Fibroblast of upper back skin (primary cell): ENCODE measurements at places on chromosomes 7 and 10.

DNA sequence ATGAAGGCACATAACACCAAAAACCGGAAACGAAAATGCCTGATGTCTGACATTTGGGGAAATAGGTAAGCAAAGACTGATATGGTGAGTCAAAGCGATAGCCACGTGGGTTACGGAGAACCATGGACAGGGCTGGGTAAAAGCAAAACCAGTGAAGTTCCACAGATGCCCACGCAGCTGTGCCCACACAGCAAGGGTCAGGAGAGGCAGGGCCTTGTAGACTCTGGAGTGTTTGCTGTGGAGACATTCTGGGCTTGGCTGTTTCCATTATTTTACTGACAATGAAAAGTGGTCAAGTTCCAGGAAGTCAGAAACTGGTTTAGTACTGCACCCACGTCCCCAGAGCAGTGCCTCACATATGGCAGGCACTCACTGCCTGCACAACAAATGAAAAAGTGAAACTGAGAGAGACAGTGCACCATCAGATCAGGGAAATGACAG is 148.7 kb downstream of the ZMYND11 start:
- no peak for DNase-seq

DNA sequence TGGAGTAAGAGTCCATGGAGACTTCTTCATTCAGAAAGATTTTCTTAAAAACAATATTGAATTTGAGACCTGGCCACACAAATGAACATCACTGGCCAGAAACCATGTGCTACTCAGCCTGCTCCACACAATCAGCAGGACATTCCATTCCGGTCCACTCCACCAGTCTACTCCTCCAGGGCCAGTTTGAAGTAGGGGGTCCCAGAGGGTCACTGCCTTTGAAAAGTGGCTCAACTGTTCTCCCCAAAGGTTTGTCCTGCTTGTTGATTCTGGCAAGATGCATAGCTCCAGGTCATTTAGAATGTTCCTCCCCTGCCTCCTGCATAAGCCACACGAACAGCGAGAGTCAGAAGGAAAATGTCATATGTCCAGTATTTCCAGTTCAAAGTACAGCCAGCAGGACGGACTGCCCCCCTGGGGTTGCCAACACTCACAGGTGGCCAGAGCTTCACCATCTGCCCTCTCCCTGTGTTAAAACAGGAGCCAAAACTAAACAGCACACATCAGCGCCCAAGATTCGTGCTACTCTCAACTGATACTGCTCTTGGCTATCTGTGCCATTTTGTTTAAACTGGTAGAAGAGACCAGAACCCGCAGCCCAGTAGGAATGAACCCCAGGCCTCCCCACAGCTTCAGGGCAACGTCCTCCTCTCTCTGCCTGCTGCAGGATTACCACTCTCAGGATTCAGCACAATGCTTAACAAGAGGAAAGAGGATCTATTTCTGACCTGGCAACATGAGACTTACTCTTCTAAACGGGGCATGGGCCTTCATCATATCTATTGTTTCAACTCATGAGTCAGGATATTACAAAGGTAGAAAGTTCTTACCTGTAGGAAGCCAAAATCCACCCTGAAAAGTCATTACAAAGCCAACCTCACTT is 11.3 kb downstream of the GRB10 start:
- no peak for DNase-seq

GRCh38 chr10:129544205-129545202 is 77.5 kb downstream of the MGMT start:
- no peak for DNase-seq

- no peak for DNase-seq
These were observed 79.3 kb downstream of the MKI67 start for GRCh38 chr10:128046953-128047290.

GRCh38 chr10:7345717-7346116 is 65.1 kb downstream of the SFMBT2 start:
- DNase-seq: no peak

DNA sequence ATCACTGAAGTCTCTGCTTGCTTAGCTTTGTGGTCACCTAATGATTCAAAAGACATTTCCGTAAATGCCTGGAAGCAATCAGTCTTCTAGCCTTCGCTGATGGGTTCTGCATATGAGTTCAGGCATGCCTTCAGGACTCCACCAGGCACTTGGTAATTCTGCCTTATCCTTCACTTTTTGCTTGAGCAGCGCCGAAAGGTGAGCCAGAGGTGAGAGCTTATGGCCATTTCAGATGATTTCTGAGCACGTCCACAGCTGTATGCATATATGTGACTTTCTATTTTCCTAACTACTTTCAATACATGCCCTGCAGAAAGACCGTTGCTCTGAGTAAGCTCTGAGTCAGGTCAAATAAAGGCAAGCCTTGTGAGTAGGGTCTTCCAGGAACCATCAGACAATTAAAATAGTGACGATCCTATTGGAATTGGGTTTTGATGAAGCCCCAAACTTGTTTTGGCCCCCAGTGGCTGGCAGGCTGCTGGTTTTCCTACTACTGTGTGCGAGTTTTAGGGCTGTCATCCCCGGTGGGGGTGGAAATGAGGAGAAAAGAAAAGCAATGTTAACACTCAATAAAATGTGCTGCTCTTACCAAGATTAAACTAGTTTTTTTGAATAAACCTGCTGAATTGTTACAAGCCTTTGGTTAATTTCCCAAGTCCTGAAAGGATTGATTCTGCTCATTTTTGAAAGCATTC is 154.4 kb upstream of the AKR1E2 start:
- DNase-seq: peak; percentile 61

- peak; percentile 43 for DNase-seq
These were observed 337.4 kb downstream of the CRPPA start for GRCh38 chr7:16083931-16084330.

GRCh38 chr10:60955957-60956425 is 12.0 kb upstream of the RHOBTB1 start:
- DNase-seq: peak; percentile 72

GRCh38 chr7:141210862-141211261 is 137.0 kb downstream of the TMEM178B start:
- DNase-seq: no peak

GRCh38 chr10:110842326-110842904 is 29.3 kb upstream of the PDCD4 start:
- DNase-seq: no peak

- no peak for DNase-seq
These were observed 493.1 kb downstream of the DNAJB9 start for GRCh38 chr7:109062798-109063197.

GRCh38 chr10:50561816-50562215 is 61.9 kb downstream of the SGMS1 start:
- DNase-seq: no peak

DNA sequence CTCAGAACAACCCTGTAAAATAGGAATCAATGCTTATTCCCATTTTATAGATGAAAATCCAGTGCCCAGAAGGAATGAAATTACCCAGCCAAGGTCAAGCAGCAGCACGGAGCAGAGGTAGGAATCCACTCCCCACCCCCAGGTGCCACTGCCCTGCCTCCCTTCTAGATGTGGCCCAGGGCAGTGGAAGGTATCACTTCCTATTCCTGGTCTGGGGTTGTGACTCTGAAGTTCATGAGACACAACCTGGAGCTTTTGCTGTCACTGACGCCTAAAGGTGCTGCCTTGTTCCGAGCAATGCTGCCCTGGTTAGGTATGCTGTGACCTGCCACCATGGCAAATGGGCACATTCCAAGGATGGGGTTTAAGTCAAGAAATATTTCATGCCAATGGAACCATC is 53.6 kb downstream of the PIK3AP1 start:
- DNase-seq: no peak

- DNase-seq: no peak
These were observed 473 bp upstream of the ZNF32 start for GRCh38 chr10:43649185-43649523.

DNA sequence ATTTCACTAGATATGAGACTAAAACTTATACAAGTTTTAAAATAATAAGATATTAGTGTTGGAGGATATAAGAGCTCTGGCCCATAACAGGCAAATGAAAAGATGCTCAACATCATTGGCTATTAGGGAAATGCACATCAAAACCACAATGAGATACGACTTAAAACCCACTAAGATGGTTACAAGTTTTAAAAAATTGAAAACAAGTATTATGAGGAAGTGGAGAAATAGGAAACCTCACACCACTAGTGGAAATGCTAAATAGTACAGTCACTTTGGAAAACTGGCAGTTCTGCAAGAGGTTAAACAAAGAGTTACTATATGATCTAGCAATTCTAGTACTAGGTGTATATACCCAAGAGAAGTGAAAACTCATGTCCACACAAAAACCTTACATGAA is 17.2 kb downstream of the PANK1 start:
- DNase-seq: no peak

DNA sequence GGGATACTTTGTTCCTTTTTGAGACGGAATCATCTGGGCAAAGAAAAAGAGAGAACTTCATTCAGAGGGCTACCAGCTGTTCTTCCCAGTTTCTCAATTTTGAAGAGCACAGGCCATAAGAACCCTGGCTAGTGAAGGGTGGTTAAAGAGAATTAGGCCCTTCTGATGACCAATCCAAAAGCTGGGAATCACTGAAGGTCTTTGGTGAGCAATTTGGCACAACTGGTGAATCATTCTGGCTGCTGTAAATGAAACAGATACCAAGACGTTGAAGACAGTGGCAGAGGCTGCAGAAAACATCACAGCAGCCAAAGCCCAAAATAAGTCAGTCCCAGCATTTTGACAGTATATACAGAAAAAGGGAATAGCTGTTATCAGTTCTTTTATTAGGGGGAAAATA is 5.1 kb downstream of the RAPGEF5 start:
- DNase-seq: no peak

GRCh38 chr7:41586931-41587640 is 115.8 kb downstream of the INHBA start:
- peak; percentile 87 for DNase-seq
